ENCODE measurements at places on chromosomes 3 and 15.

DNA sequence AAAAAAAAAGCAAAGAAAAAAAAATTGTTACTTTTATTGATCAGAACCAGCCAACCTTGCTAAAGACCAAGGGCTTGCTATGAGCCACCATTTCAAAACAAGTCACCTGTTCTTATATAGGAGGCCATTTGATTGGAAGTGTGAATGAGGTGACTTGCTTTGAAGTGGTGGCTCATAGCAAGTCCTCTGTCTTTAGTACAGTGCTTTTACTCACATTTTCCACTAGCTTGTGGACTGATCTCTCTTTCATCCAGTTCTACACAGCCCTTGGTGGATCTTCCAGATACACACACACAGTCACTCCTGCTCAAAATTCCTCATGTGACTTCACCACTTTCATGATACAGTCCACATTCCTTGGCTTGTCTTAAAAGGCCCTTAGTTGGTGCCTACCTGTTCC, 13.5 kb downstream of the CLSTN2 start:
- DNase-seq: no peak

DNA sequence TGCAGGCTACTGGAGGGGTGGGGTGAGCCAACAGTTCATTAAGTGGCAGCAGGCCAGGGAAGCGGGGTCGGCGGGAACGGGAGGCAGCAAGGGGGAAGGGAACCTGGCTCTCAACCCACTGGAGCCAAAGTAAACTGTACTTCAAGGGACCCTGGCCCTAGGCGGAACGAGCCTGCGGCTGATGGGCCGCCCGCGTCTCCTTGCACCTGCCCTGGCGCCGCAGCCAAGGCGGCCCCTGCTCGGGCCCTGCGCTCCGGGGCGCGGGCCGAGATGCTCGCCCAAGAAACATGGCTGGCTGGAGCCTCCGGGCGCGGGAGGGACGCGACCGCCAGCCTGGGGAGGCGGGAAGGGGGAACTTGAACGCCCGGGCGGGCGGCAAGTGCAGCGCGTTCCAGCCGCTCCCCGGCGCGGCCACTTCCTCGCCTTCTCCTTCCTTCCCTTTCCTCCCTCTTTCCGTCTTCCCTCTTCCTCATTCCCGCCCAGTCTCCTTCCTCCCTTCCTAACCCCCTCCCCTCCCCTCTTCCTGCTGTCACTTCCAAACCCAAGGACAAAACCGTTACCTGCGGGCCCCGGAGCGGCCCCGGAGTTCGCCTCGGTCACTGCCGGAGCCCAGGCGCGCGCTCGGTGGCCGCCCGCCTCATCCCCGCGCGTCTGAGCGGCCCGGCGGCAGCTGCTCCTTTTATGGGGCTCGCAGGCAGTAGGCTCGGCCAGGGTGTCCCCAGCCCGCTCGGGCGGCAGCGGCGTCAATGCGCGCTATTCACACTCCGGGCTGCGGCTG, 489.7 kb downstream of the MAGI1 start:
- no peak for DNase-seq

DNA sequence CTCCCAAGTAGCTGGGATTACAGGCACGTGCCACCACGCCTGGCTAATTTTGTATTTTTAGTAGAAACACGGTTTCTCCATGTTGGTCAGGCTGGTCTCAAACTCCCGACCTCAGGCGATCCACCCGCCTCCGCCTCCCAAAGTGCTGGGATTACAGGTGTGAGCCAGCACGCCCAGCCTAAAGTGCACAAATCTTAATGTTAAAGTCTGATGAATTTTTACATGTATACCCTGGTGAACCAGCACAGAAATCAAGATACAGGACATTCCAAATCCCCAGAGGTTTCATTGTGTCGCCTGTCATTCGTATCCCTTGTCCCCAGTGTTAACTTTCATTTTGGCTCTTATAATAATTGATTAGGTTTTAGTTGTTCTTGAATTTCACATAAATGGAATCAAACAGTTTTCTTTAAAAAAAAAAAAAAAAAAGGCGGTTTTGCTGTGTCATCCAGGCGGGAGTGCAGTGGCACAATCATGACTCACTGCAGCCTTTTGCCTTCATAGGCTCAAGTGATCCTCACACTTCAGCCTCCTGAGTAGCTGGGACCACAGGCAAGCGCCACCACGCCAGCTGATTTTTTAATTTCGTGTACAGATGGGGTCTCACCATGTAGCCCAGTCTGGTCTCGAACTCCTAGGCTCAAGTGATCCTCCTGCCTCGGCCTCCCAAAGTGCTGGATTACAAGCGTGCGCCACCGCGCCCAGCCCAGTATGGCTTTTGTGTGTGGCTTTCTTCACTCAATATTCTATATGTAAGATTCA, 1.5 kb upstream of the TM4SF19 start:
- no peak for DNase-seq

DNA sequence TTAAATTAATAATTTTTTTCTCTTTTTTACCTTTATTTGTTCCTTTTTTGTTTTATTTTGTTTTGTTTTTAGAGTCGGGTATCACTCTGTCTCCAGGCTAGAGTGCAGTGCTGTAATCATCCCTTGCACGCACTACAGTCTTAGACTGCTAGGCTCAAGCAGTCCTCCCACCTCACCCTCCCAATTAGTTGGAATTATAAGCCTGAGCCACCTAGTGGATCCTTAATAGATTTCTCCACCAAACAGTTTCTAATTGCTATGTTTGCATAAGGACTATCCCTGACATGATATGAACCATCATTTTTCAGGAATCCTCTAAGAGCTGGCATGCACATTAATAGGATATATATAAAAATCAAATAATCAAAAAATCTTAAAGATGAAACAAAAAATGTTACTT, 993.2 kb downstream of the OTOL1 start:
- DNase-seq: no peak

- DNase-seq: no peak
These were observed 794.0 kb upstream of the CFAP20DC start for GRCh38 chr3:59843821-59844220.

DNA sequence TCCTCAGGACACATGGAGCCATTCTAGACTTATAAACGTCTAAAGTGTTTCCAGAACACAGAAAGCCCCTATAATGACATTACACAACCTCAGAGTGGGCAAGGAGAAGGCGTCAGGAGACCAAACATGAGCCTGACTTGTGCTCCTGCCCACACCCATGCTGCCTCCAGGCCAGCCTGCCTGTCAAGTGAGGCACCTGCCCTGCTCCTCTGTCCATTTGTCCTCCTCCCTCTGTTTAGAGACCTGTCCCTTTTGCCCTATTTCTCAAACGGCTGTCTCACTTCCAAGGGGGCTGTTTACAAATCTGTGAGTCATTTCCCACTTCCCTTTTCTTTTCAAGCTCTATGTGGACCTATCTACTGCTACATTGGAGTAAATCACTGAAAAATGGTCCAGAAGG, 21.0 kb downstream of the ZDHHC3 start:
- no peak for DNase-seq

Measured in stimulated activated CD8-positive, alpha-beta memory T cell treated with anti-CD3 and anti-CD28 coated beads, Interleukin-15, amount 100 ng/mL, for 4 hours (primary cell).